Right atrium auricular region (tissue), 2 donors: ENCODE measurements at places on chromosomes 12 and 14. TPM values are rescaled to one million over a fixed set of nuclear protein-coding genes. Genes with fewer than 3 reads are reported as not detected.

The GPRC5D gene
- not detected for total RNA-seq

GRCh38 chr14:23217032-23218020, 20.4 kb upstream of the RNF212B start:
- H3K27ac ChIP-seq = no peak overlapping the region
- no peaks in the 10 kb centered on the region for H3K4me1 ChIP-seq
- DNase-seq = no peak
- no peaks in the 10 kb centered on the region for H3K27me3 ChIP-seq
- H3K4me3 ChIP-seq = no peak overlapping the region

GRCh38 chr14:91946622-91947474, 646 bp downstream of the FBLN5 start:
- no peaks in the 10 kb centered on the region for H3K4me1 ChIP-seq
- peak overlapping the region; percentile 47 for H3K4me3 ChIP-seq
- H3K27me3 ChIP-seq = no peaks in the 10 kb centered on the region
- peak; percentile 59 for DNase-seq

- no peak overlapping the region for H3K27ac ChIP-seq
- no peaks in the 10 kb centered on the region for H3K36me3 ChIP-seq
- no peaks in the 10 kb centered on the region for H3K4me1 ChIP-seq
- H3K4me3 ChIP-seq = no peak overlapping the region
Observed at GRCh38 chr12:80966001-80966400, 28.3 kb upstream of the LIN7A start.

DNA sequence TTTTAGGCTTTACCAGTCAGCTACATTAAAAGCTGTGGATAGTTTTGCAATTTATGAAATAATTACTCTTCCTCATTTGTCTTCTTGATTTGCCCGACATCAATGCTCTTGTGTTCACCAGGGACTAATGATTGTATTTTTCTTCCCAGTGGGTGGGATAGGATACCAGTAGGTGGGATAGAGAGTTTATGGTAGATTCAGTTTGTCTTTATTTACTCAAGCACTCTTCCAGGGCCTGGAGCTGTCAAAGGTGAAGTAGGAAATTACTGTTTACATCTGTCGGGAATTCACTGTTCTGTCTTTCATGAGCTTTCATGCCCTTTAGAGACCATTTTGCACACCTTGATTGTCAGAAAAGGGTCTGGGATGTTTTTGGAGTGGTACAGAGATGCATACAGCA, 36.6 kb downstream of the ETV6 start:
- H3K27me3 ChIP-seq = no peaks in the 10 kb centered on the region
- no peak overlapping the region for H3K27ac ChIP-seq
- no peaks in the 10 kb centered on the region for H3K4me1 ChIP-seq
- no peak for DNase-seq

GRCh38 chr14:79016828-79017505, 846.8 kb downstream of the NRXN3 start:
- H3K36me3 ChIP-seq = no peaks in the 10 kb centered on the region
- no peak for DNase-seq
- H3K4me1 ChIP-seq = no peaks in the 10 kb centered on the region
- no peaks in the 10 kb centered on the region for H3K27me3 ChIP-seq
- no peak overlapping the region for H3K4me3 ChIP-seq
- H3K27ac ChIP-seq = no peak overlapping the region

The STXBP6 gene
- total RNA-seq = 20.2 TPM

DNA sequence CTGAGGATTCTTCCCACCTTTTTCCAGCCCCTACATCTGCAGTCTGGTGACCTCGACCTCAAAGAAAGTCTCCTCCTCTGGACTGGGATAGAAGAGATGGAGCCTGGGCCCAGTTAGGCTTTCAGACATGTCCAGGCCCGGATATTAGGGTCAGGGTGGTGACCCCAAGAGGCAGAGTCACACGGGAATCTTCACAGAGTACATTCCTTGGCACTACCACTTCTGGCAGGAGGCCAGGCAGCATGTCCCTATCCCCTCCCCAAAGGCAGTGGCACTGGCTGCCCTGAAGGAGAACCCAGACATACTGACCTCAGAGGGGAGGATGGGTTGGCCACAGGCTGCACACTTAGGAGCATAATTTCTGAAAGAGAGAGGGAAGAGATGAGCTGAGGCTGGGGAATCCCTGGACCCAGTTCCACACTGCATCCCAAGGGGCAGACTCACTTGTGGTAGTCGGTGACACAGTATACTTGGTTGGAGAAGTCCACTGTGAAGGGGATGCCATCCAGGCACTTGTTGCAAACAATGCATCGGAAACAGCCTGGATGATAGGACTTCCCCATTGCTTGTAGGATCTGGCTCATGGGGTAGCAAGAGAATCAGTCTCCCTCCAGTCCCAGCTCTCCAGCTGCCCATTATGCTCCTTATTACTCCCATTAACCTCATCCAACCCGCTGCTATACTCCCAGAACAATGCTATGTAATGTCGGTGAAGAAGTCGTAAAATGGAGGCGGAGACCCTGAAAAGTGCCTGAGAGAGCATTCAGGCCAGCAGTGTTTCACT, 7.6 kb downstream of the AJUBA start:
- peaks cover 41% of the 10 kb centered on the region for H3K4me1 ChIP-seq
- no peak overlapping the region for H3K4me3 ChIP-seq
- H3K27ac ChIP-seq = no peak overlapping the region
- peaks cover 6% of the 10 kb centered on the region for H3K36me3 ChIP-seq
- no peak for DNase-seq

DNA sequence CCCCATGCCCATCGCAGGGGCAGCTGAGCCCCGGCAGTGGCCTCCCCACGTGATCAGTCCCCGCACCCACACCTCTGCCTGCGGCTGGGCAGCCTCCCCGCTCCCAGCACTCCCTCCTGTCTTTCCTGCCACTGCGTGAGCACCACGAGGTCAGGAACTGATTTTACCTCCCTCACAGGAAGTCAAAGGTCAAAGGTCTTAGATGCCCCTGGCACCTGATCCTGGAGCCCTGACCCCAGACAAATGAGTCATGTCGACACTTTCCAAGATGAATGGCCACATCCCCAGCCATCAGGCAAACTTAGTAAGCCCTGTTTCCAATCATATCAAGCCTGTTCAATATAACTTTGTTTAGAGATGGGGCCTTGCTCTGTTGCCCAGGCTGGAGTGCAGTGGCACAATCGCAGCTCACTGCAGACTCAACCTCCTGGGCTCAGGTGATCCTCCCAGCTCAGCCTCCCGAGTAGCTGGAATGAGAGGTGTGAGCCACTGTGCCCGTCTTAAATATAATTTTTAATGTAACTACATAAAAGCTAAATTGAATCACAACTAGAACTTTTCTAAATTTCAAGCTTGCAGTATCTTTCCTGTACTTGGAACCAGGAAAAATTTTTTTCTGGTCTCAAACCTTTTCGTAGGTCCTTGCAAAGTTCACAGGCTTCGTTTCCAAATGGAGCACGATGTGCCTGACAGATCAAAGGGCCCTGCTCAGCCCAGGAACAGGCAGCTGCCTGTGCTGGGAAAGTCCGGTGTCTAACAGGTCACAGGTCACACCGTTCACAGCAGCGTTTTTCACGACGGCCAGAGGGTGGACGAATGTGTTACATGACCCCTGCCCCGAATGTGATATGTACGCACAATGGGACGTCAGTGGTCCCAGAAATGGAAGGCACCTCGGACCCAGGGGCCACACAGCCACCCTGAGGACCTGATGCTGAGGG, 1.9 kb downstream of the LRCOL1 start:
- no peaks in the 10 kb centered on the region for H3K4me1 ChIP-seq
- H3K36me3 ChIP-seq = no peaks in the 10 kb centered on the region
- DNase-seq = no peak
- no peak overlapping the region for H3K4me3 ChIP-seq
- no peak overlapping the region for H3K27ac ChIP-seq

- H3K36me3 ChIP-seq = no peaks in the 10 kb centered on the region
- no peak for DNase-seq
- H3K27ac ChIP-seq = no peak overlapping the region
- H3K4me3 ChIP-seq = no peak overlapping the region
- H3K27me3 ChIP-seq = no peaks in the 10 kb centered on the region
Observed at GRCh38 chr12:28963554-28963953, 185.5 kb upstream of the FAR2 start.

The LMNTD1 gene
- total RNA-seq = 1.0 TPM
